ENCODE measurements at places on chromosomes 5 and 9. TPM values are rescaled to one million over a fixed set of nuclear protein-coding genes. Genes with fewer than 3 reads are reported as not detected.
A peak's percentile ranks its signal among the peaks of the same experiment; 100 is the strongest.

DNA sequence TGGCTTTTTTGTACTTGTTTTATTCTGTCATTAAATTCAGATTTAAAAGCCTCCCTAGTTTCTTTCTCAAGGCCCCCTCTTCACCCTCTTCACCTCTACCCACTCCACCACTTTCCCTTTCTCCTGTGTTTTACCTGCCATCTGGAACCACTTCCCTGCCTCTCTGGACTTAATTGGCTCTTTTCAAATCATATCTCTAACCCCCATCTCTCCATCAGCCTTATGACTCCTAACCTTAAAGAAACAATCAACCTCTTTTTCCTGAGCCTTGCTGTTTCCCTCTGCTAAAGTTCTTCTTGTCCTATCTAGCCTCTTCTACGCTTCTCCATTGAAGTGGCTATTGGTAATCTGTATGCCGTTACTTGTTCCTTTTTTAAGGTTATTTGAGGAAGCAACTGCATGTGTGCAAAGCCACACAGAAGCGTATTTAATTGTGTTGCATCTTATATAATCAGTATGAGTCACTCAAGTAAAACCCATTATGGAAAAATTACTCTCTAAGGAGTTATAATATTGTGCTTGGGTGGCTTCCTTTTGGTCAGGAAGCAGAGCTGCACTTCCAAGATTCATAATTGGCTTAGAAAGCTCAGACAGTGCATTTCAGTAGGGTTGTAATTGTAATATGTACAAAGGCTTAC lies 653.6 kb upstream of the ITGA1 start:
- no peak for DNase-seq

GRCh38 chr5:169450464-169450863 lies 133.1 kb upstream of the SPDL1 start:
- peak; percentile 81 for DNase-seq

GRCh38 chr9:137955224-137955570 lies 77.6 kb downstream of the CACNA1B start:
- DNase-seq, result no peak

DNA sequence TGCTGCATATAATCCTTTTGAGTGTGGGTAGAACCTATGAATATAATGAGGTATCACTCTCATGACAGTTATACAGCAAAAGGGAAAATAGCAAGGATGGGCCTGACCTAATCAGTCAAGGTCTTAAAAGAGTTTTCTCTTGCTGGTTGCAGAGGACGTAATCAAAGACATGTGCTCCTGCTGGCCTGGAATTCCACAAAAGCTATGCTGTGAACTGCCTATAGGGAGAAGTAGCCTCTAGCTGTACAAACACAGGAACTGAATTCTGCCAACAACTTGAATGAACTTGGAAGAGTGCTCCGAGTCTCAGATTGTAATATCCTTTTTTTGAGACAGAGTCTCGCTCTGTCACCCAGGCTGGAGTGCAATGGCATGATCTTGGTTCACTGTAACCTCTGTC lies 195.6 kb downstream of the PLK2 start:
- DNase-seq, result no peak

- DNase-seq, result no peak
These were observed 5.1 kb upstream of the EGR1 start for GRCh38 chr5:138460032-138460693.

PCDHB9 gene
- total RNA-seq, result 0.17 TPM

PTGER4 gene
- total RNA-seq, result 1.6 TPM

Data from renal cortical epithelial cell (primary cell).